Daoy (cell line): ENCODE measurements at places on chromosomes 2 and 18. TPM values are rescaled to one million over a fixed set of nuclear protein-coding genes. Genes with fewer than 3 reads are reported as not detected.

Gene GALR1
- not detected in 2 replicates for total RNA-seq

Gene CTAGE1
- not detected in 2 replicates for total RNA-seq

Gene LCT
- total RNA-seq = 0.40 TPM in 1 of 2 replicates, not detected in the other

Gene HOXD9
- total RNA-seq = 2.5 and 3.1 TPM in 2 replicates

Gene IL18R1
- total RNA-seq = 4.6 and 7.0 TPM in 2 replicates

Gene FBXO36
- 3.0 and 6.2 TPM in 2 replicates for total RNA-seq

Gene ZBTB14
- total RNA-seq = 10.4 and 13.8 TPM in 2 replicates
